ENCODE measurements at places on chromosomes 3 and 15.

GRCh38 chr15:77350792-77351191 is 69.1 kb downstream of the PEAK1 start:
- no peak for DNase-seq

GRCh38 chr3:154571553-154572226 is 141.7 kb upstream of the GPR149 start:
- no peak for DNase-seq

DNA sequence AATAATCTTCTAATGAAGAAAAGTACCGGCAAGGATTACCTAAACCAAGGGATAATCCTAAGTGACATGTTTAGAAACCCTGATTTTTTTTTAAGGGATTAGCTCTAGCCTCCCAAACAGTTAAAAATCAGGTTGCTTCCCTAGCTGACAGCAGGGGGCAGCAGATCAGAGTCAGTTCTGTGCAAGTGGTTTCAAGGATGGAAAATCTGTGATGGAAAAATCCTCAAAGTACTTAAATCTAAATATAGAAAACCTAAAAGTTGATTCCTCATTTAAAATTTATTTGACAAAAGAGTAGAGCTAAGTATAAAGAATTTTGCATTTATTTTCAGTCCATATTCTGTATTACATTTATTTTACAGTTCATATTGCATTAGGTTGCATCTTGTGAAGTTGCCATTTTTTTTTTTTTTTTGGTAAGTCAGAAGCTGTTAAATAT is 107.6 kb downstream of the PEX5L start:
- DNase-seq = peak; percentile 26

- DNase-seq = no peak
Measured at GRCh38 chr15:92197746-92198145, 195.9 kb upstream of the ST8SIA2 start.

DNA sequence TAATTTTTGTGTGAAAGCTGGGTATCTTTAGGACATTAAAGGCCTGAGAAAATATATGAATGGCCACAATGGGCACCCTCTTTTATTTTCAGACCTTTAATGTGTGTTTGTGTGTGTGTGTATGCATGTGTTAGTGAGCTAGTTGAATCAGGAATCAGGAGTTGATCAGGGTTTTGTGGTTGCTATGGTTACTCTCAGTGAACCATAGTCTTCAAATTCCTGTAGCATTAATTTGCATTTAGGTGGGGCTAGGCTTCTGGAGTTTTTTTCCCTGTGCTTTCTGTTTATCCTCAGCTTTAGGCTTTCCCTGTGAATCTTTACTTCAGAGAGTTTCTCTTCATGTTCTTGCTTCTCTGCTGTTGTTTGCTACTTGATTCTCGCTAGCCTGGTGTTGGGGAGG is 122.0 kb upstream of the ONECUT1 start:
- no peak for DNase-seq
